ENCODE measurements at places on chromosomes 4 and X.

- DNase-seq = no peak
These were observed 22.0 kb downstream of the MSX1 start for GRCh38 chr4:4881432-4881831.

- no peak for DNase-seq
These were observed 93.3 kb downstream of the HMX1 start for GRCh38 chr4:8778291-8778690.

DNA sequence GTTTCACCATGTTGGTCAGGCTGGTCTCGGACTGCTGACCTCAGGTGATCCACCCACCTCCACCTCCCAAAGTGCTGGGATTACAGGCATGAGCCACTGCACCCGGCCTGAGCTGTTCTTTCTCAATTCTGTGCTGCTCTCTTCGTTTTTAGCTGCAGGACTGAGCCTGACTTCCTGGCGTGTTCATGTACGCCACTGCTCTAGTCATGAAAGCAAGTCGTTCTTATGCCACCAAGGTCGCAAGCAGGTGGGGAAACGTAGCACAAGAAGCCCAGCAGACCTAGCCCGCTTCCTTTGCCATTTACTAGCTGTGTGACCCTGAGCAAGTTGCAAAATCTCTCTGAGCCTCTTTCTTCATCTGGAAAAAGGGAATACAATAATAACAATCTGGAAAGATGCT is 43.4 kb downstream of the MED28 start:
- no peak for DNase-seq

GRCh38 chr4:159178151-159178546 is 75.3 kb downstream of the RAPGEF2 start:
- no peak for DNase-seq

GRCh38 chr4:150217808-150218207 is 139.6 kb downstream of the DCLK2 start:
- no peak for DNase-seq

DNA sequence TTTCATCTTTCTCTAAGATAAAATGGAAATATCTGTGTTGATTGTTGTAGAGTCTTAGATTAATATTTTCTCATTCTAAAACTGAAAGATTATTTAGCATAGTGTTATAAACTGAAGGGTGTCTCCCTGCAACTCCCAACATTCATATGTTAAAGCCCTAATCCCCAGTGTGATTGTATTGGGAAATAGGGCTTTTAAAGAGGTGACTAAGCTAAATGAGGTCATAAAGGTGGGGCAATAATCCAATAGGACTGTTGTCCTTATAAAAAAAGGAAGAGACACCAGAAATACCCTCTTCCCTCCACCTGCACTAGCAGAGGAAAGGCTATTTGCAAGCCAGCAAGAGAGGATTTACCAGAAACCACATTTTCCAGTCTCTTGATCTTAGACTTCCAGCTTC is 1626.4 kb downstream of the C4orf33 start:
- no peak for DNase-seq

GRCh38 chr4:97252615-97253154 is 890.6 kb downstream of the STPG2 start:
- no peak for DNase-seq

Data from stimulated activated CD4-positive, alpha-beta T cell treated with anti-CD3 and anti-CD28 coated beads, Interleukin-1b, Interleukin-23, amount 100 ng/mL, for 1 hour (primary cell).